ENCODE measurements at places on chromosomes 12 and 14. TPM values are rescaled to one million over a fixed set of nuclear protein-coding genes. Genes with fewer than 3 reads are reported as not detected.

The EIF2S3B gene
- 2.1 TPM for total RNA-seq

The ZNF140 gene
- 13.3 TPM for total RNA-seq

The DNAJC22 gene
- not detected for total RNA-seq

The RAPGEF3 gene
- 1.5 TPM for total RNA-seq

The CACNA1C gene
- 0.12 TPM for total RNA-seq

The ANO2 gene
- not detected for total RNA-seq

The OAS1 gene
- 41.6 TPM for total RNA-seq

The OAS2 gene
- total RNA-seq = 196 TPM

The AQP6 gene
- not detected for total RNA-seq

The BICDL1 gene
- total RNA-seq = 128 TPM

The NELL2 gene
- 72.2 TPM for total RNA-seq

DNA sequence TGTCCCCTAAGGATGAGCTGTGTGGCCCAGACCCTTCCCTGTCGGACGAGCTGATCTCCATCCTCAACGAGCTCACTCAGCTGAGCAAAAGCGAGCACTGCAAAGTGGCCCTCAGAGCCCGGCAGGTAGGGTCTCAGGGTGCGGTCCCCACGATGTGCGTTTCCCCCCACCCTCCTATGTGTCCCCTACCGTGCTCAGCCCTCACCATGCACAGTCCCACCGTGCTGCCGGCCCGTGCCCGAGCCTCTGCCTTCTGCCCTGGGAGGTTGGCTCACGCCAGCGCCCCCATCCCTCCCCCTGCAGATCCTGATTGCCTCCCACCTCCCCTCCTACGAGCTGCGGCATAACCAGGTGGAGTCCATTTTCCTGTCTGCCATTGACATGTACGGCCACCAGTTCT, 86.6 kb downstream of the FOXN4 start:
- H3K4me1 ChIP-seq = no peaks in the 10 kb centered on the region
- H3K36me3 ChIP-seq = peaks cover 3% of the 10 kb centered on the region
- DNase-seq = no peak
- no peak overlapping the region for H3K4me3 ChIP-seq
- H3K27me3 ChIP-seq = no peaks in the 10 kb centered on the region

- no peak overlapping the region for H3K4me3 ChIP-seq
- DNase-seq = no peak
- H3K27ac ChIP-seq = no peak overlapping the region
- peaks cover 5% of the 10 kb centered on the region for H3K4me1 ChIP-seq
Observed at GRCh38 chr12:27284751-27285150, 40.7 kb downstream of the STK38L start.

DNA sequence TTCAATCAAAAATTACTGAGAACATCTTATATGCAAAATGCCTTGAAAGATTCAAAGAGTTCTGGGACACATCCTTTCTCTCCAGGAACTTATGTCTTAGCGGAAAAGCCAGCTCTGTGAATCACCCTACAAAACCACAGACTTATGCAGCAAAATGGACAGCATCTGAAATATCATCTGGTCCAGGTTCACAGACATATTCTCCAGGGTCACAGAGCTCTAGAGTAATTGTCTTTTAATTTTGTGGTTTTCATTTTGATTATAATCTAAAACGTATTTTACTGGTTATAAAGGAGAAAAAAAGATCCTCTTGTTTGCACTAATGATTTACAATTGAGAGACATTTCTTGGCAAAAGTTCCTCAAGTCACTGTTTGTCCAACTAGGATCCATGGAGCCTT, 246.2 kb downstream of the MSRB3 start:
- H3K36me3 ChIP-seq = no peaks in the 10 kb centered on the region
- H3K4me3 ChIP-seq = no peak overlapping the region
- H3K27me3 ChIP-seq = peaks cover 7% of the 10 kb centered on the region
- no peak overlapping the region for H3K27ac ChIP-seq
- DNase-seq = no peak
- H3K4me1 ChIP-seq = no peaks in the 10 kb centered on the region

GRCh38 chr12:103712216-103712615, 125.1 kb downstream of the STAB2 start:
- no peaks in the 10 kb centered on the region for H3K36me3 ChIP-seq
- peaks cover 7% of the 10 kb centered on the region for H3K27me3 ChIP-seq
- H3K4me1 ChIP-seq = no peaks in the 10 kb centered on the region

- no peak overlapping the region for H3K4me3 ChIP-seq
- peaks cover 6% of the 10 kb centered on the region for H3K36me3 ChIP-seq
- H3K27ac ChIP-seq = no peak overlapping the region
- no peaks in the 10 kb centered on the region for H3K27me3 ChIP-seq
Observed at GRCh38 chr12:1083889-1084262, 92.9 kb downstream of the ERC1 start.

GRCh38 chr12:120037851-120038250, 48.8 kb downstream of the BICDL1 start:
- no peaks in the 10 kb centered on the region for H3K27me3 ChIP-seq
- H3K36me3 ChIP-seq = peaks cover 19% of the 10 kb centered on the region
- peaks cover 32% of the 10 kb centered on the region for H3K4me1 ChIP-seq
- no peak overlapping the region for H3K4me3 ChIP-seq
- no peak for DNase-seq
- no peak overlapping the region for H3K27ac ChIP-seq

- no peak overlapping the region for H3K4me3 ChIP-seq
- no peak overlapping the region for H3K27ac ChIP-seq
- no peaks in the 10 kb centered on the region for H3K27me3 ChIP-seq
- no peak for DNase-seq
Observed at GRCh38 chr12:16218934-16219751, 58.3 kb downstream of the SLC15A5 start.

DNA sequence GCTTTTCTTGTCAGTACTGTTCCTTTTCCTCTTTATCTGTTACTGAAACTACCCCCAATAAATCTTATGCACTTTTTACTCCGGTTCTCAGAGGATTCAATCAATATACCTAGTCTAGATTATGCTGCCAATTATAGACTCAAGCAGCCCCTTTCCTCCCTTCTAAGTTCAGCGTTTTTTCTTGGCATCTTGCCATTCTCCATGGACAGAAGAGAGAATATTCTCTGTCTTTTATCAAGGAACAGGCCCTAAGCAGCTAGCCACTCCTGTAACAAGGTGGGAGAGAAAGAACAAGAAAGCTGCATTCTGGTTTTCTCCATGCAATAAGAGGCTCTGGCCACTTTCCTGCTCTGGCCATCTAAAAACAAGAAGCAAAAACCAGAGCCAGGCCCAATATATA, 263.0 kb upstream of the ALG10 start:
- no peaks in the 10 kb centered on the region for H3K4me1 ChIP-seq
- H3K27ac ChIP-seq = no peak overlapping the region
- no peak overlapping the region for H3K4me3 ChIP-seq
- H3K36me3 ChIP-seq = no peaks in the 10 kb centered on the region
- H3K27me3 ChIP-seq = no peaks in the 10 kb centered on the region
- no peak for DNase-seq

DNA sequence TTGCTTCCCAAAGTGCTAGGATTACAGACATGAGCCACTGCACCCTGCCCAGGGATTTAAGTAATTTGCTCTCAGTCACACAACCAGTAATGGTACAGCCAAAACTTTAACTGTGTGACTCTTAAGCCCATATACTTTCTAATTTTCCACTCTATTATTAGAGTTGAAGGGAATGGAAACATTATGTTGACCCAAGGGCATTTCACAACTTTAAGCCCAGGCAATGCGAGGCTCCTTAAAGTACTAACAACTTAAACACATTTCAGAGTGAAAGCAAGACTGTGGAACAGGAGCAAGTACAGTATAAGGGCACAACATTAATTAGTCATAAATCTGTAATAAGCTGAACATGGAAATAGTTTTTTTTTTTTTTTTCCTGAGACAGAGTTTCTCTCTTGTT, 39.8 kb downstream of the BAZ1A start:
- H3K36me3 ChIP-seq = peaks cover 19% of the 10 kb centered on the region
- no peak for DNase-seq
- no peak overlapping the region for H3K27ac ChIP-seq
- H3K27me3 ChIP-seq = no peaks in the 10 kb centered on the region

DNA sequence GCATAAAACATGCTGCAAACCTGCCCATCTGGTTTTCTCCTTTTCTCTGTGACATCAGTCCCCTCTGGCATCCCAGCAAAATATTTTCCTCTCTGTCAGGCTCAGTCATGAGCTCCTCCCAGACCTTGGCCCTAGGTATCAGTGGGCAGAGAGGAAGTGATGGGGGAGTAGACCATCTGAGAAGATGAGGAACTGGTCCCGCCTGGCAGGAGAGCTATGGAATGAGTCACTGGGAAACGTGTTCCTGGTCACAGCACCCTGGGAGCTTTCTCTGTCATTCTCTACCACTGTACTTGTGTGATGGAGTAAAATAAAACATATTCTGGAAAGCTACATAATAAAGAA, 5.0 kb upstream of the SRSF9 start:
- H3K4me1 ChIP-seq = peaks cover 13% of the 10 kb centered on the region
- no peaks in the 10 kb centered on the region for H3K27me3 ChIP-seq
- no peaks in the 10 kb centered on the region for H3K36me3 ChIP-seq
- no peak overlapping the region for H3K4me3 ChIP-seq

- peaks cover 17% of the 10 kb centered on the region for H3K27me3 ChIP-seq
- no peak for DNase-seq
- H3K27ac ChIP-seq = no peak overlapping the region
- H3K4me3 ChIP-seq = no peak overlapping the region
- H3K36me3 ChIP-seq = no peaks in the 10 kb centered on the region
Observed at GRCh38 chr12:28975564-28976340, 173.3 kb upstream of the FAR2 start.

GRCh38 chr12:117486840-117487659, 125.6 kb upstream of the NOS1 start:
- H3K27ac ChIP-seq = no peak overlapping the region
- H3K36me3 ChIP-seq = no peaks in the 10 kb centered on the region
- no peak for DNase-seq
- no peaks in the 10 kb centered on the region for H3K4me1 ChIP-seq

DNA sequence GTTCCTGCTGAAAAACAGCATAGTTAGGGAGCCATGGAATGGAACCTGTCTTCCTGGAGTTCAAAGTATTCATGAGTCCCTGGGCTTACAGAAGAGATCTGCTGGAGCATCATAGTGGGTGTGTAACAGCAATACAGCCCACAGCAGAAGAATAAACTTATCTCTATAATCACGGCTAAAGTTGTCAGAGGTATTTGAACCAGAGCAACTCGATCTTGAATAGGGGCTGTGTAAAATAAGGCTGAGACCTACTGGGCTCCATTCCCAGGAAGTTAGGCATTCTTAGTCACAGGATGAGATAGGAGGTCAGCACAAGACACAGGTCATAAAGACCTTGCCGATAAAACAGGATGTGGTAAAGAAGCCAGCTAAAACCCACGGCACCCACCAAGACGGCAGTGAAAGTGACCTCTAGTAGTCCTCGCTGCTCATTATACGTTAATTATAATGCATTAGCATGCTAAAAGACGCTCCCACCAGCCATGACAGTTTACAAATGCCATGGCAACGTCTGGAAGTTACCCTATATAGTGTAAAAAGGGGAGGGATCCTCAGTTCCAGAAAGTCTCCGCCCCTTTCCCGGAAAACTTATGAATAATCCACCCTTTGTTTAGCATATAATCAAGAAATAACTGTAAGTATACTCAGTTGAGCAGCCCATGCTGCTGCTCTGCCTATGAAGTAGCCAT, 223.4 kb downstream of the PCNX1 start:
- H3K4me1 ChIP-seq = peaks cover 2% of the 10 kb centered on the region
- H3K27ac ChIP-seq = no peak overlapping the region
- H3K27me3 ChIP-seq = no peaks in the 10 kb centered on the region
- H3K36me3 ChIP-seq = no peaks in the 10 kb centered on the region

DNA sequence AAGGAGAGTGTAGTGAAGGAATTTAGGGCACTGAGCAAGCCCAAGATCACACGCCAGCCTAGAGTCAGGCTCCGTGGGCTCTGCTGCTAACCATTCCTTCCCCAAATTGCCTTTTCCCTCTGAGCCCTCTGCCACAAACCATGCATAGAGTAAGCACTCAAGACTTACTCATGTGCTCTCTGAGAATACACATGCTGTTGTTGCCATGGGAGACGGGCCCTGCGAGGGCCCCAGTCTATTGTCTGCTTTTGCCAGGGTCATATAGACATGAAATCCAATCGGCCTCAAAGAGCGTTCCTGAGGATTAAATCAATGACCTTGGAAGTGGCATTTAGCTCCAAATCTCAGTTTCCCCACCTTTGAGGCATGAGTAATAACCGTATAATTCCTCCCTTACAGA, 48.7 kb upstream of the WSCD2 start:
- H3K27me3 ChIP-seq = peaks cover 12% of the 10 kb centered on the region
- H3K4me3 ChIP-seq = no peak overlapping the region
- H3K4me1 ChIP-seq = no peaks in the 10 kb centered on the region
- no peak overlapping the region for H3K27ac ChIP-seq

- no peak overlapping the region for H3K4me3 ChIP-seq
- DNase-seq = no peak
- no peaks in the 10 kb centered on the region for H3K4me1 ChIP-seq
Observed at GRCh38 chr12:78199926-78200325, 369.2 kb downstream of the NAV3 start.

DNA sequence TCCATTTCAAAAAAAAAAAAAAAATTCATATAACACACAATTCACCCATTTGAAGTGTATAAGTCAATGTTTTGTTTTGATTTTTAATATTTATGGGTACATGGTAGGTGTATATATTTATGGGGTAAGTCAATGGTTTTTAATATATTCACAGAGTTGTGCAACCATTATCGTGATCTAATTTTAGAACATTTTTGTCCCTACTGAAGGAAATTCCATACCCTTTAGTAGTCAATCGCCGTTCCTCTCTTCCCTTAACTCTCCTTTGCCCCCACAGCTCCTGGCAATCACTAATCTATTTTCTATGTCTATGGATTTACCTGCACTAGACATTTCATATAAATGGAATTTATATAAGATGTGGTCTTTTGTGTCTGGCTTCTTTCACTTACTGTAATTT, 92.8 kb downstream of the TRAFD1 start:
- H3K4me1 ChIP-seq = no peaks in the 10 kb centered on the region
- no peak for DNase-seq
- peaks cover 6% of the 10 kb centered on the region for H3K36me3 ChIP-seq
- no peaks in the 10 kb centered on the region for H3K27me3 ChIP-seq
- H3K27ac ChIP-seq = no peak overlapping the region

DNA sequence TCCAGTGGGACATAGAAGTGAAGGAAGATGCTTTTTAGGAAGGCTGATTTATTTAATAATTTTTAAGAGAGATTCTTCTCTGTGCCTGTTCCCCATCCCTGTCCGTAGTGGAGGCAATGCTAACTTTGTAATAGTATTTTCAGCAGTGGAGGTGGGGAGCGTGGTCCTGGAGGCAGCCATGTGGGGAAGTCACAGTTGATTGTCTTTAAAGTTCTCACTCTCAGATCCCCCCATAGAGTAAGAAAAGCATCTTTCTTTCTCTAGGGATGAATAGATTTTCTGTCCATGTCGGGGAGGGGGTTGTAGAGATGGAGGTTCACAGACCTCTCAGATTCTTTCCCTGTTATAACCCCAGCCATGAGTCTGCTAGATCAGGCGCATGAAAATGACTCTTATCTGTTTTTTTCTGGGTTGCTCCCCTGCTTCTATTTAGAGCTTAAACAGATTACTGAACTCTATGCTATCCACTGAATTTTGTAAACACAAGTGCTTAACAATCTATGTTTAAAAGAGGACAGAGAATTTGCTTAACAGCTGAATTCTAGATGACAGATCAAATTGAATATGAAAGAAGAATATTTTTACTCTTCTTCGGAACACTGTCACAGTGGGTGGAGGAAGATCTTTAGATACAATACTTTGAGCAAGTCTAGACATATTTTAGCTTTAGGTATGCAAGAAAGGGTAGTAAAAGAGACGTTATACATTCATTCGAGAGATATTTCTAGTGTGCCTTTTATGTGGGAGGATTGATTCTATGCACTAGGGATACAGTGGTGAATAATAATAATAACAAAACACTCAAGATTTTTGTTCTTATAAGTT, 25.3 kb downstream of the TMEM117 start:
- no peak for DNase-seq
- H3K27ac ChIP-seq = no peak overlapping the region
- H3K4me3 ChIP-seq = no peak overlapping the region
- H3K27me3 ChIP-seq = no peaks in the 10 kb centered on the region
- no peaks in the 10 kb centered on the region for H3K4me1 ChIP-seq

All from activated naive CD4-positive, alpha-beta T cell treated with anti-CD3 and anti-CD28 coated beads for 36 hours (primary cell).